ENCODE measurements at places on chromosomes 6 and 20. TPM values are rescaled to one million over a fixed set of nuclear protein-coding genes. Genes with fewer than 3 reads are reported as not detected.

The SULF2 gene
- total RNA-seq, result 2.0 TPM

The BPIFA1 gene
- not detected for total RNA-seq

The ACOT8 gene
- total RNA-seq, result 33.4 TPM

The NMBR gene
- 0.11 TPM for total RNA-seq

The MMP24OS gene
- 17.0 TPM for total RNA-seq

The PSORS1C2 gene
- total RNA-seq, result not detected

The MCCD1 gene
- not detected for total RNA-seq

The CD24 gene
- total RNA-seq, result 1.2 TPM

The GRIK2 gene
- 0.25 TPM for total RNA-seq

The GPR6 gene
- total RNA-seq, result not detected

The CLPSL2 gene
- total RNA-seq, result not detected

The C20orf204 gene
- 1.2 TPM for total RNA-seq

The BCAS1 gene
- total RNA-seq, result 0.11 TPM
